ENCODE measurements at places on chromosomes 3 and 15.

DNA sequence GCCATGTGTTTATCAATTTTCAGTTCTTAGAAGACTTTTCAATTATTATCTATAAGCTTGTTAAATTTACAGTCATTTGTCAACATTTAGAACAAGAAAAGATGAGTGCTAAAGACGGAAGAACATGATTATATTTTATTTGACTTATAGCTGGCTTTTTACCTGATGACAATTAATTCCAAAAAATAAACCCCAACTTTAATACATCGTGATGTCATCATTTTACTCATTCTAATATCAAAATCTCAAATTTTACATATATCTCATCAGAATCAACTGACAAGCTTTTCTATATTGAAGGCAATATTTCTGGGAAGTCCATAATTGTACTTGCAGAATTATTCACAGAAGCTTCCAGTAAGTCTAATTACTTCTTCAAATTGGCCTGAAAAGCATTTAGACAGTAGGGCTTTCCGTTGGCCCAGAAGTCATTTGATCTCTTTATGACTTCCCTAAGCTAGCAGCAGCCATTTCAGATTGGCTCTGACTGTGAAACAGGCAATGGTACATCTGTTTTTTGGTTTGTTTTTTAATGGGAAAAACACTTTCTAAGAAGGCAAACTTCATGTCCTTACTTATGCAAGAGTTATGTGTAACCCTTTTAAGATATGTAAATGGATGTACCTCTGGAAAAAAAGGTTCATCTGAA, 234.7 kb upstream of the PLSCR5 start:
- no peak for DNase-seq

DNA sequence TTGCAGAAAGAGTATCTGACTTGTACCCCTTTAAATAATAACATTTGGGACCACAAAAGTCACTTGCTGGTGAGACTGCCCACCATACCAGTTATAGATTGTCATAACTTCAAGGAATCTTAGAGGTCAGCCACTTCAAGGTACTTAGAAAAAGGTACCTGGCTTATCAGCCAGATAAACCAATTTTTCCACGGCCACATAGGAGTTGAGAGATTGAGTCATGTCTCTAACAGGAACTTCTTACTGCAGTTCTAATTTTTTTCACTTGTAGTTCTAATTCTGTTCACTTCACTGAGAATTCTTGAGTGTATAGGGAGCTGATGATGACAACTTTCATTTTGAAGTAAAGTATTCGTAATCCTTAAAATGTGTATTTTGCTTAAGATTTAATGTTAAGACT, 317.1 kb upstream of the CBLB start:
- DNase-seq: no peak

DNA sequence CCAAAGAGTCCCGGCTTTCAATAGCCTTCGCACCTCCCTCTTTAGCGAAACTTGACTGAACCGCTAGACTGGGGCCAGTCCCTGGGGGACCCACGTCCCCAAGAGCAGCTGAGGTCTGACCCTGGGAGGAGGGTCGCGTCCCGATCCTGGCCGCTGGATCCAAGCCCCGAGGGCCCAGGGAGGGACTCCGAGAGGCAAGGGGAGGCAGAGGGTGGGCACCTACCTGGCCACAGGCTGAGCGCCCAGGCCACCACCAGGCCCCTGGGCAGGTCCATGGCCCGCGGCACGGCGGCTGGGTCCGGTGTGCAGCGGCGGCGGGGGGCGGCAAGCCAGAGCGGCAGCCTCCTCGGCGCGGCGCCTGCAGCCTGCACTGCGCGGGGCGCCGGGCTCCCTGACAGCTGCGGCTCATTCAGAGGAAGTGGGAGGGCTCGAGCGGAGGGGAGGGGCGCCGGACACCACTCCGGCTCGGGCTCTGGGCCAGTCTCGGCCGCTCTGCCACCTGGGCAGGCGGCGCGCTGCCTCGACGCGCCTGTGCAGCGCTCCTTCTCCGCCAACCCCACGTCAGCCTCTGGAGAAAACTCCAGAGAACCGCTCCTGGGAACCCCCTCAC, at the start of gene ITGA11:
Gene ITGA11, minus strand, starts transcription at position 372 of the 610 bp plus-strand sequence. Its CDS starts 97 bp downstream, at position 275.
- DNase-seq: peak; percentile 69

DNA sequence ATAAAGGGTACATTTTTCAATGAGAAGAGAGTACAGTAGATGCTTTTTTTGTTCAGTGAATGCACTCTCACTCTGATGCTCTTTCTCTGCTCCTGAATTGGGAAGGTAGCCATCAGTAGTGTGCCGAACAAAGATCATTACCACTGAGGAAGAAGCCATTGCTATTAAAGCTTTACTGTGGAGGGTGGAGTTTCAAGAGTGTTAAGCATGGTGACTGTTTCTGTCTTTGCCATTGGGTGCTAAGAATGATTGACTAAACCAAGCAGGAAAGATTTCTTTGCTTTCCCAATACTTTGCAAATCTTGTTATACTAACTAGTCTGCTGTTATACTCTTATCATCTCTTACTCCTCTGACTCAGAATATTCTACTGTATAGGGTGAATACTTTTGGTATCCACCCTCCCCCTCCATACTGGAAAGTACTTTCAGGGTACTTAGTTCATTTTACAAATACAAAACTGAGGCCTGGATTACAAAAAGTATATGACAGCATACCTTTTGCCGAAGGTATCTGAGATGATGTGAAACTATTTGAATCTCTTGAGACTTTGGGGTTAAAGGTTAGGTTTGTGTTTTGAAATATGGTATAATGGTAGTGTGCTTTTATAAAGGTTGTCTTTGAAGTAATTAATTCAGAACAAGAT, 1.7 kb downstream of the RAB11A start:
- DNase-seq: no peak

GRCh38 chr3:89098964-89099585, 8.3 kb upstream of the EPHA3 start:
- DNase-seq: peak; percentile 50

- DNase-seq: no peak
Observed at GRCh38 chr15:63299943-63300575, 22.7 kb downstream of the APH1B start.

DNA sequence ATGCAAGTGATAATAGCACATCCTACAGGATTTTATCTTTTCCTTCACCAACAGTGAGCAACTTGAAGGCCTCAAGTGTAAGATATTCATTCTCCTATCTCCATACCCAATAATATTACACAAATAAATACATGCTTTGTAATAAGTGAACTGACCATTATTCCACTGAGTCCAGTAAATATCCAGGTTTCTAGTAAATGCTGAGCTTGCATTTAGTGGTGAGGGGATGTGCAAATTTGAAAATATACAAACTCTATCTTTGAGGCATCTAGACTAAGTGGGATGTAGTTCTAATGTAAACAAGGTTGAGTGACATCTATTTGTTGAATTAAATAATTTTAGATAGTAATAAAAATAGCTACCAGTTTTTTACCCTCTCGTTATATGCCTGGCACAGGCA, 587.6 kb upstream of the IL12A start:
- DNase-seq: no peak

DNA sequence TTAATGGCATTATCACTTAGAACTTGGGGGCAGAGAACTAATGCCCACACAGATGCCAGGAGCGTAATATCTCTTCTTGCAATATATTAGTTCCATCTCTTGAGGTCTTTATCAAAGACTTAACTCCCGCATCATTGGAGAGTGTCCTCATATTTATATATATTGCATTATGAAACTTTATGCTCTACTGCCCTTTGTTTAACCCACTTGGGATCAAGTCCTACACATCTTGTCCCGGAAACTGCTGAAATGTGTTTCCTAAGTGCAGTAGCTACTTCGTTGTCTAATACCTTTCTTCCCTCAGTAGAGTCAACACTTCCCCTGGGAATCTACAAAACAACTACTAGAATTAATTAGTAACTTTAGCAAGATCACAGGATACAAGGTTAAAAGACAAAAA, 1029.2 kb downstream of the OTOL1 start:
- no peak for DNase-seq

DNA sequence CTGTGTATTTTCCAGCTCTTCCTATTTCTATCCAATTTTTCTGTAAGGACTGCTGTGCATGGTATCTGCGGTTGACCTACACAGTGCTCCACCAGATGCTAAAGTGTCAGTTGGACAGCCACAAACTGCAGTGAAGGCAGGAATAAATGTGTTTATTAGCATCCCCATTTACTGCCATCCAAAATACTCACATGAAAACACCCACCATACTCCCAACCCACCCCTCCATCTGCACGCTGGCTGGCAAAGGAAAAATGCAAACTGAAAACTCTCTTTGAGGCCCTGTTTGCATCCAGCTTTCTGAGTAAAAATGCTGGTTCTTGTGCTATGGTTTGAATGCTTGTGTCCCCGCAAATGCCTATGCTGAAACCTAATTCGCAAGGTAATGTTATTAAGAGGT, 515.5 kb downstream of the ZNF385D start:
- DNase-seq: no peak

GRCh38 chr3:160544844-160545503, 20.4 kb downstream of the KPNA4 start:
- no peak for DNase-seq

- DNase-seq: no peak
Observed at GRCh38 chr15:89163271-89164055, 57.9 kb downstream of the RLBP1 start.

- no peak for DNase-seq
Observed at GRCh38 chr15:85673326-85673725, 121.4 kb downstream of the KLHL25 start.

- no peak for DNase-seq
Observed at GRCh38 chr3:101643861-101644613, 32.9 kb downstream of the ZBTB11 start.

GRCh38 chr3:139020036-139020867, 474 bp downstream of the PRR23B start:
- DNase-seq: no peak

- no peak for DNase-seq
Observed at GRCh38 chr3:116018646-116019045, 395.3 kb downstream of the GAP43 start.

DNA sequence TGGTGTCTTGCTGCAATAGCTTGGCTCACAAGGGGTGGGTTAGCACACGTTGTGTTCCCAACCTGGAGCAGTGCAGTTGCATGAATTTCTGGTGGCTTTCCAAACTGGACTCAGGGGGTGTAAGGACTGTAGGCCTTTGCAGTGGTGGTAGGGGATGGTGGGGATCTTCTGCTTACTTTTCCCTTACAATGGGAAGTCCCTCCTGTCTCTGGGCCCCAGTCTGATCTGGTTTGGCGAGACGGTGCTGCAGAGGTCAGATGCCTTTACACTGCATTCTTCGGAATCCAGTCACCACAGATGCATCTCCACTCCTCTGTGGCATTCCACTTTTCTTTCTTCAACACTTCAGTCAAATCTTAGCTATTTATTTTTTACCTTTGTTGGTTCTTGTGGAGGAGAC, 132.1 kb downstream of the DOCK3 start:
- DNase-seq: no peak

- no peak for DNase-seq
Observed at GRCh38 chr3:144708437-144708836, 736.8 kb downstream of the DIPK2A start.

- DNase-seq: no peak
Observed at GRCh38 chr3:104612218-104612617, 754.5 kb upstream of the ALCAM start.

- DNase-seq: no peak
Observed at GRCh38 chr15:43093026-43093425, 12.8 kb downstream of the UBR1 start.

GRCh38 chr3:49219132-49219531, 47.7 kb downstream of the KLHDC8B start:
- no peak for DNase-seq

DNA sequence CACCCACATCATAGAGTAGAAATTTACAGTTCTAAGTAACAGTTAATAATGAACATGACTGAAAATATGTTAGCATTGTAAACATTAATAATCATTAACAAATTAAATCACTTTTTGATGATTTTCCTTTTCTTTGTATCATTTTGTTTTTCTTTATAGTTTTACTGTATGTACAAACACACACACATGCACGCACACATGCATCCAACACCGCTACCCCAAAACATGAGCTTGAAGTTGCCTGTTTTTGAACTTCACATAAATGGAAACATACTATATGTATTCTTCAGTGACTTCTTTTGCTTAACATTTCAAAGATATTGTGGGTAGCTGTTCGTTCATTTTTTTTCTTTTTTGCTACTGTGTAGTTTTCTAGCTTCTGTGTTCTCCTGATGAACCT, 123.9 kb downstream of the FNDC3B start:
- DNase-seq: no peak

- DNase-seq: no peak
Observed at GRCh38 chr3:169454823-169455222, 208.7 kb downstream of the MECOM start.

- no peak for DNase-seq
Observed at GRCh38 chr15:39589815-39590644, 9.2 kb downstream of the THBS1 start.

- no peak for DNase-seq
Observed at GRCh38 chr3:17638356-17638755, 104.1 kb downstream of the TBC1D5 start.

GRCh38 chr3:38264353-38264771, 1.2 kb upstream of the SLC22A13 start:
- DNase-seq: no peak

GRCh38 chr3:102174312-102174712, 260.5 kb upstream of the ZPLD1 start:
- no peak for DNase-seq

- no peak for DNase-seq
Observed at GRCh38 chr3:1855841-1856240, 242.8 kb upstream of the CNTN4 start.

DNA sequence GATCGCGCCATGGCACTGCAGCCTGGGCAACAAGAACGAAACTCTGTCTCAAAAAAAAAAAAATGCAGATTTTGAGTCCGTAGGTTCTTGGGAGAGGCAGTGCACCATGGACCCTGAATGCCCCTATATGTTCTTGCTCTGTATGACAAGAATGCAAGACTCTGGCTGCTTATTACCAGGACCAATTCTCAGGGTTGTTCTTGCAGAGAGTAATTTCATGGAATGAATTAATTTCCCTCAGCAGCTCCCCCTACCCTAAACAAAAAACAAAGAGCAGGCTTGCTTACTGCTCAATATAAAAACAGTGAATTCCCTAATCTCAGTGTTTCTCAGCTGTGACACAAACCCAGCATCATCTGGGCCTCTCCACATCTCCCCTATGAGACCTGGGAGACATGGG, 20.5 kb upstream of the DYNC1LI1 start:
- DNase-seq: no peak

GRCh38 chr3:94176988-94177745, 114.3 kb downstream of the NSUN3 start:
- no peak for DNase-seq

DNA sequence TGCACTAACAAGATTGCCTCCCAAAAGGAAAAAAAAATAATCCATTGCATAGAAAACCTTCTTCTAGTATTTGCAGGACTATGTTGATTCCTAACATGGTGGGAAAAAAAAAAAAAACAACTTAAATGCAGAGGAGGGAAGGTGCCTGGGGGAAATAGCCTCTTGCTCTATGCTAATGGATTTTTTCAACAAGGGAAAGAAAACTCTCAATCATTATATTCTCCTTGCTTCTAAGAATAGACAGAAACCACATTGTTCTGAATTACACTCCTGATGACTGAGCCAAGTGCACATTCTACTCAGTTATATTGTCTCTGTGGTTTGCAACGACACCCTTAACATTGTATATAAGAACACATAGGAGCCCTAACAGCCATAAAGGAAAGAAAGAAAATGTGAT, 760.2 kb downstream of the NAALADL2 start:
- no peak for DNase-seq

Data from NCI-H2081 (cell line).